ENCODE measurements at places on chromosomes 12 and 14.
A peak's percentile ranks its signal among the peaks of the same experiment; 100 is the strongest.

GRCh38 chr12:15735837-15736615 lies 53.2 kb downstream of the EPS8 start:
- no peak for DNase-seq

DNA sequence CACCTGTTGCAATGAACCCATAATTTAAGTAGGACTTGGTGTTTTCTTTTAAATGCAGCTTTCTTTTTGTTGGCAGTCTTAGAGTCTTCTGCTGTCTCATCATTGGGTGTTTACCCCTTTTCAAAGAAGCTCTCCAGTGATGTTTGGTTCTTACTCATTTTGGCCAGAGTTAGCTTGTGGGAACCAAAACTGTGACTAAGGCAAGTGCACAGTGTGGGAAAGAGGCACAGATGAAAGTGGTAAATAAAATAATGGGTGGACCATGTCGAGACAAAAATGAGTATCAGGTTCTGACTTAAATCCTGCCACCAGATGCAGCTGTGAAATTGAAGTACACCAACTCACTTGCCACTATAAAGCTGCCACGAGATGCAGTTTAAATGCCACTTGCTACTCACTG lies 615.4 kb upstream of the MIS18BP1 start:
- no peak for DNase-seq

DNA sequence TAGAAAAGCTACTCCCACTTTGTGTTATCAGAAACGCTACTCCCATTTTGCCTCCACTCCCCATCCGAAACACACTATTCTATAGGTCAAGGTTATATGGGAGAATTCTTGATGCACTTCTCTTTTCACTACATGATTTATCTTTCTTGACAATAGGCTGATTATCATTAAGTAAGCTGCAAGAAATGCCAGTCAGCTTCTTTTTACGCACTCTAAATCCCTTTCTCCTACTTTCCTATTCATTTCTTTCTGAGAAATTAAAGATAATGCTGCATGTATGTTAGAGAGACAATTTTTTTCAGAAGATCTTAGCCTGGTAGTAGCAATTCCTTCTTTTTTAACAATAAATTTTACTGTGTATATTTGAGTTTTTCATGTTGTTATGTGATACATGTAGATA lies 41.0 kb upstream of the CCDC91 start:
- no peak for DNase-seq

GRCh38 chr12:32419520-32419960 lies 20.2 kb downstream of the FGD4 start:
- no peak for DNase-seq

- no peak for DNase-seq
These were observed 1181.2 kb downstream of the VRK1 start for GRCh38 chr14:97978341-97978740.

DNA sequence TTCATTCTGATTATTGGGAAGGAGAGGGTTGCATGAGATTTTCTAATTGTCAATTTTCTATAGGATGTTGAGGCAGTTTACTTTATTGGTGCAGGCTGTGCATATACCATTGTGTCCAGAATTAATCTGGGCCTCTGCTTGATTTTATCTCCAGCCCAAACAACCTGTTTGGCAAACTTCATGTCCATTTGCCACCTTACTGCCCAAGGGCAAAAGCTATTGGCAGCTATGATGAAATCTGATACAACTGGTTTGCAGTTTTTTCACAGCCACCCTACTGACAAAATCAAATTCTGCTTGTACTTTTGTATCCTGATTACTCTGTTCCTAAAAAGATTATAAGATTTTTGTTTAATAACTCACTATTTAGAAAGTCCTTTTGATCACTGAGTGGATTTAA lies 789.2 kb upstream of the FBXO33 start:
- DNase-seq, result no peak

GRCh38 chr14:45819107-45819506 lies 566.1 kb upstream of the MIS18BP1 start:
- no peak for DNase-seq

DNA sequence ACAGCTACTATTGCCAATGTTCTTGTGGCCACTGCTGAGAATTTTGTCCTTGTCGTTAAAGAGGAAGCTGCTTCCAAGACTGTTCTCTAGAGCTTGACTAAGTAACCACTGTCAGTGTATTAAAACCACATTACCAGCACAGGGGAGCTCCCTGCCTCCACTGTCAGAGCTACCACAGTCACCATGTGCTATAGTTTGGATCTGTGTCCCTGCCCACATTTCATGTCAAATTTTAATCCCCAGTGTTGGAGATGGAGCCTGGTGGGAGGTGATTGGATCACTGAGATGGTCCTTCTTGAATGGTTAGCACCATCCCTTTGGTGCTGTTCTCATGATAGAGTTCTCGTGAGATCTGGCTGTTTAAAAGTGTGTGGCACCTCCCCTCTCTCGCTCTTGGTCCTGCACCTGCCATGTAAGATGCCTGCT lies 23.2 kb upstream of the RAP1B start:
- no peak for DNase-seq

GRCh38 chr14:54787261-54787660 lies 115.4 kb downstream of the GCH1 start:
- no peak for DNase-seq

GRCh38 chr12:38892087-38892786 lies 13.2 kb downstream of the CPNE8 start:
- no peak for DNase-seq

DNA sequence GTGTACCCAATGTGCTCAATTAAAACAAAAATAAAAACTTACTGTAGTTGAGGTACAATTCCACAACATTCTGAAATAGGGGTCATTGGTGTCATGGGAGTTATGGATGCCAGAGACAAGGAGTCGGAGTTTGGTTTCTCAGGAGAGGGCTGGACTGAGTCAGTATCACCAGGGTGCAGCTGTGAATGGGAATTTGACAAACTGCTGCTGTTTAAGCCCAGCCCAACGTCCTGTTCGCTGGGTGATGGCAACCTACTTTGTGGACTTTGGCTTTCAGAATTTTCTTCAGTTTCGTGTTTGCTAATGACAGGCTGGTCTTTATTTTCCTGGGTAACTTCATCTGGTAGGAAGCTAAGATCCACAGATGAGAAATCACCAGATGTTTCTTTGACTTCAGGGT lies 3.9 kb downstream of the TBPL2 start:
- DNase-seq, result no peak

- DNase-seq, result no peak
These were observed 226.3 kb downstream of the MON2 start for GRCh38 chr12:62692884-62693283.

- DNase-seq, result no peak
These were observed at the start of gene SUDS3 for GRCh38 chr12:118376089-118377020. SUDS3 (plus strand) TSS chr12:118376555; CDS start chr12:118376692, 137 bp downstream.

DNA sequence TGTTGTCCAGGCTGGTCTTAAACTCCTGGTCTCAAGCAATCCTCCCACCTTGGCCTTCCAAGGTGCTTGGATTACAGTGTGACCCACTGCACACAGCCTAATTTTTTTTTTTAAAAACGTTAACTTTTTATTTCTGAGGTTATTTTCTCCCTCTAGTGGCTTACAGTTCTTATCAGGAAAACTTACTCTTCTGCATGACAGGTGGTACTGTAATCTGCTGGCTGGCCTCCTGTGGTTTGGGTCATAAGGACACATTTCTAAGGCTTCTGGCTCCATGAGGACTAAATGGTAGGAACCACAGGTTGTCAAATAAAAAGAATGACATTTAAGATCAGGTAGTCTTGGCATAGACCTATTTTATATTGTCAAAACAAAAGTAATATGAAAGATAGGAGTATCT lies 7.7 kb upstream of the NCKAP1L start:
- DNase-seq, result no peak

DNA sequence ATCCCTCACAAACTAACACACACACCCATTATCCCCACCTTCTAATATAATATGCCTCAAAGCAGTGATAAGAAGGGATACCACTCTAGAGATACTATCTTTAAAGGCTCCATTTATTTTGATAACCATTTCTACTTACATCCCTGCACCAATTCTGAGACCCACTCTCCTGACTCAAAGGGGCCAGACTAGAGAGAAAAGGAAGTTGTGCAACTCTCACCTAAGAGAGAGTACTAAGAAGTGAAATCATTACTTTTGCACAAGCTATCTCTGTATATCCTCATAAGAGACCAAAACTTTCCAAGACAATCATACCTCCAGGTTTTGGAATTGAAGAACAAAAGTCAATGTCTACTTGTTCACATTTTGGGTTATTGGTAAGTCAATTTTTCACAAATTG lies 45.4 kb upstream of the USP15 start:
- no peak for DNase-seq

DNA sequence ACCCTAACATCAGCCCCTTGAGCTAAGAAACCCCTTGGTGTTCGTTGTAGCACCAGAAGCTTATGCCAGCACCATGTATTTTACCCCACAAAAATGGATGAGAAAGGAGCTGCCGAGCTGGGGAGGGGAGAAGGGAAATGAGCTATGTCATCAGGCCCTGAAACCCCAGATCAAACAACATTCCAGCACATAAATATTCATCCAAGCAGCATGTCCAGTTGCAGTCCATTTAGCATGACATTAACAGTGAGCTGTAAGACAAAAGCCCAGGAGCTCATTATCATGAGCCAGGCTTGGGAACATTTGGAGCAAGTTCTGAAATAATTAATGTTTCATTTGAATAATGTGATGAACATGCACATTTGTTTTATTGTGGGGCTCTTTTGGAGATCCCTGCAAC lies 630.1 kb upstream of the TMEM132C start:
- DNase-seq, result no peak

GRCh38 chr12:65891987-65892481 lies 67.8 kb downstream of the HMGA2 start:
- DNase-seq, result peak; percentile 99

DNA sequence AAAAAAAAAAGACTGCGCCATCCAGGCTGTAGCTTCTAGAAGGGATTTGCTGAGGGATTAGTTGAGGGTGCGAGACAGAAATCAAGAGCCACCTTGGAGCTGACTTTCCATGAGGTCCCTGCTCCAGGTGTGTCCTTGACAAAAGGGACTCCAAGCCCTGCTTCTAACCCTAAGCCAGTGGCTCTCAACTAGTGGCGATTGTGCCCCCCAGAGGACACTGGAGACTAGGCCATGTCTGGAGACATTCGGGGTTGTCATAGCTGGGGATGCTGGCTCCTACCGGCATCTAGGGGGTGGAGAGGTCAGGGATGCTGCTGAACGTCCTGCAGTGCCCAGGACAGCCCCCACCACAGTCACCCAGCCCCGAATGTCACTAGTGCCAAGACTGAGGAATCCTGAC lies 40.6 kb downstream of the SPRING1 start:
- no peak for DNase-seq

- DNase-seq, result no peak
These were observed 11.7 kb downstream of the TPCN1 start for GRCh38 chr12:113232840-113233585.

DNA sequence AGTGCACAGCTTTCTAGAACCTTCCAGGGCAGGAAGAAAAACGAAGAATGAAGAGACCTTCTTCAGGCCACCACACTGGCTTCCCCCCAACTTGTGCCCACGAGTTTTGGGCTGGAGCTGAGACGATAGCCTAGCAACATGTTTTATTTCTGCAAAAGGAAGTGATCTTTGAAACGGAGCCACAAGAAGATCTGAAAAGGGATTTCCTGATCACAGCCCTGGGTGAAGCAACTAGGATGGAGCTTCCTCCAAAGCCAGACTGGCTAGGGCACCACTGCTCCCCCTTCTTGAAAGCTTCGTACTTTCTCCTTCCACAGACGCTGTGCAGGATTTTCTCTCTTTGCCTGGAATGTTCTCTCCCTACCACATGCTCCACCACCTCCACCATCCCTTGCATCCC lies 418.3 kb downstream of the MED13L start:
- DNase-seq, result no peak

- no peak for DNase-seq
These were observed 244.0 kb upstream of the MDGA2 start for GRCh38 chr14:47919334-47919846.

- no peak for DNase-seq
These were observed 32.4 kb downstream of the HIGD1C start for GRCh38 chr12:50984586-50985298.

GRCh38 chr12:112170376-112170775 lies 45.0 kb downstream of the TRAFD1 start:
- DNase-seq, result no peak

DNA sequence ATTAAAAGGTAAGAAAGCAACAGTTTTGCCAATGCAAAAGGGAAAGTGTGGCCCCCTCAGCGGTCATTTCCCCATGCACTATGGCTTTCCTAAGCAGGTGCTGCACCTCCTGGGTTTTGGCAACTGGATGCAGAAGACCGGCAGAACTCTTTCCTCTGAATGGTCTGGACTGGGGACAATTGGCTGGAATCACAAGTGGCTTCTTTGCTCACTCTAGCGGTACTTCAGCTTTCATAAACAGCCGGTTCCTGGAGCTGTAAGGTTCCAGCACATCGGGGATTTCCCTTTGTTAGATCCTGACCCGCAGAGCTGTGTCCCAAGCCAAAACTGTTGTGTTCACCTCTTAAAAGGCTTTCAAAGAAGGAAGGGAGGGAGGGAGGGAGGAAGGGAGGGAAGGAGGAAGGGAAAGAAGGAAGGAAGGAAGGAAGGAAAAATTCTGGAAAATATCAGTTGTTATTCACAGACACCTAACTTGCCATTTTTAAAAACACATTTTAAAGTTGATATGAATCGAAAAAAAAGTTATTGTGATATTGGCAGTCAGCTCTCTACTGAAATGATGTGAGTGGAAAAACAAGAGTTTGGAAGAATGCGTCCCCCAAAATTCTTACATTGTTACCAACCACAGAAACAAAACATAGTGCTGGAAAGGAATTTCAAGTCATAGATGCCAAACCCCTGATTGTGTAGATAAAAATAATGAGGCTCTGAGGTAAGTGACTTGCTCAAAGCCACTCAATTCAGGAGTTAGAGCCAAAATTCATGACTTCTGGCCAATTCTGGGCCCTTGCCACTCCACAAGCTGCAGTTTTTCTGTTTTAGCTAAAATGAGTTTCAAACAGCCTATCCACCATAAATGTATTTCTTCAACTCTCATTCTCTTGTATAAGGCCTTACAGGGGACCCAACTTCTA lies 220.6 kb upstream of the HMGA2 start:
- DNase-seq, result peak; percentile 86

DNA sequence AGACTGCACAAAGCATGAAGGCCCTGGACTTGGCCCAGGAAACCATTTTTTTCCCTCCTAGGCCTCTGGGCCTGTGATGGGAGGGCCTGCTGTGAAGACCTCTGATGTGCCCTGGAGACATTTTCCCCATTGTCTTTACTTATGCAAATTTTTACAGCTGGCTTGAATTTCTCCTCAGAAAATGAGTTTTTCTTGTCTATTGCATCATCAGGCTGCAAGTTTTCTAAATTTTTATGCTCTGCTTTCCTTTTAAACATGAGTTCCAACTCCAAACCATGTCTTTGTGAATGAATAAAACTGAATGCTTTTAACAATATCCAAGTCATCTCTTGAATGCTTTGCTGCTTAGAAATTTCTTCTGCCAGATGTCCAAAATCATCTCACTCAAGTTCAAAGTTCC lies 43.7 kb upstream of the TRHDE start:
- no peak for DNase-seq

- DNase-seq, result peak; percentile 46
These were observed 459.6 kb upstream of the RGS6 start for GRCh38 chr14:71472356-71473340.

Data from BJ (cell line).